Peyer's patch (tissue), 4 donors: ENCODE measurements at places on chromosomes 4 and X. TPM values are rescaled to one million over a fixed set of nuclear protein-coding genes. Genes with fewer than 3 reads are reported as not detected.

Gene SMARCA1
- 6.4 TPM for total RNA-seq

Gene PAGE5
- total RNA-seq: not detected

Gene TMSB15C
- total RNA-seq: 1.6 TPM

Gene FBXO8
- 24.8 TPM for total RNA-seq

Gene EXOC1L
- not detected for total RNA-seq

Gene TMEM35A
- total RNA-seq: 2.1 TPM

Gene PLAC8
- total RNA-seq: 119 TPM
